ENCODE measurements at places on chromosomes 11 and 22. TPM values are rescaled to one million over a fixed set of nuclear protein-coding genes. Genes with fewer than 3 reads are reported as not detected.
A peak's percentile ranks its signal among the peaks of the same experiment; 100 is the strongest.

Gene HDHD5
- 7.4 TPM for total RNA-seq

Gene RBMXL2
- not detected for total RNA-seq

GRCh38 chr22:50553310-50553709 lies 7.6 kb downstream of the KLHDC7B start:
- no peaks in the 10 kb centered on the region for H3K36me3 ChIP-seq
- H3K4me1 ChIP-seq, result no peaks in the 10 kb centered on the region
- peaks cover 11% of the 10 kb centered on the region for H3K27me3 ChIP-seq
- DNase-seq, result no peak

Gene CLTCL1
- total RNA-seq, result 16.8 TPM

DNA sequence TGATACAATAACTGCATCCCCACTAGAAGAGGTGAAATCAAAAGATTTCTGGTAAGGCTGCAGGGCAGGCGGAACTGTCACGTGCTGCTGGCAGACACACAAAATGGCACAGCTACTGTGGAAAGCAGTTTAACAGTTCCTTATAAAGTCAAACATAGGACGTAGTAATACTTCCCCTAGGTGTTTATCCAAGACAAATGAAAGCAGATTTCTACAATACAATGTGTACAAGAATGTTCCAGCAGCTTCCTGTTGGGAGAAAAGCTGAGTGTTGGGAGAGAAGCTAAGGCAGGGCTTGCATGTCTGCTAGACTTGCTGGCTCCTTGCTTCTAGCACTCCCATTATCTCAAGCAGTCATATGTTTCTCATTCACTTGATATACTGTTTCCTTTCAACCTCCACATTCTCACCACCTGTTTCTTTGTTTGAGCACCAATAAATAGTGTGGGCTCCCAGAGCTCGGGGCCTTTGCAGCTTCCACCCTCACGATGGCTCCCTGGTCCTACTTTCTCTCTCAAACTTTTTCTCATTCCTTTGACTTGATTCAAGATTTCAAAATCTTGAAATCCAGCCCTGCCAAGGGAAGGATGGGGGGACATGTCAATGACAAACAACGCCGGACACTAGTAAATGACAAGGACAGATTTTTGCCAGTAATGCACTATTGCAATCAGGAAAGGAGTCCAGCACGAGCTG lies 21.2 kb upstream of the IL17RA start:
- H3K4me3 ChIP-seq, result no peak overlapping the region
- no peaks in the 10 kb centered on the region for H3K27me3 ChIP-seq
- H3K27ac ChIP-seq, result peak overlapping the region; percentile 61
- no peak for DNase-seq
- no peaks in the 10 kb centered on the region for H3K4me1 ChIP-seq
- no peaks in the 10 kb centered on the region for H3K36me3 ChIP-seq

GRCh38 chr11:116701876-116702275 lies 70.9 kb downstream of the BUD13 start:
- no peaks in the 10 kb centered on the region for H3K27me3 ChIP-seq
- H3K27ac ChIP-seq, result no peak overlapping the region
- no peaks in the 10 kb centered on the region for H3K4me1 ChIP-seq
- no peak overlapping the region for H3K4me3 ChIP-seq
- no peaks in the 10 kb centered on the region for H3K36me3 ChIP-seq
- DNase-seq, result no peak

DNA sequence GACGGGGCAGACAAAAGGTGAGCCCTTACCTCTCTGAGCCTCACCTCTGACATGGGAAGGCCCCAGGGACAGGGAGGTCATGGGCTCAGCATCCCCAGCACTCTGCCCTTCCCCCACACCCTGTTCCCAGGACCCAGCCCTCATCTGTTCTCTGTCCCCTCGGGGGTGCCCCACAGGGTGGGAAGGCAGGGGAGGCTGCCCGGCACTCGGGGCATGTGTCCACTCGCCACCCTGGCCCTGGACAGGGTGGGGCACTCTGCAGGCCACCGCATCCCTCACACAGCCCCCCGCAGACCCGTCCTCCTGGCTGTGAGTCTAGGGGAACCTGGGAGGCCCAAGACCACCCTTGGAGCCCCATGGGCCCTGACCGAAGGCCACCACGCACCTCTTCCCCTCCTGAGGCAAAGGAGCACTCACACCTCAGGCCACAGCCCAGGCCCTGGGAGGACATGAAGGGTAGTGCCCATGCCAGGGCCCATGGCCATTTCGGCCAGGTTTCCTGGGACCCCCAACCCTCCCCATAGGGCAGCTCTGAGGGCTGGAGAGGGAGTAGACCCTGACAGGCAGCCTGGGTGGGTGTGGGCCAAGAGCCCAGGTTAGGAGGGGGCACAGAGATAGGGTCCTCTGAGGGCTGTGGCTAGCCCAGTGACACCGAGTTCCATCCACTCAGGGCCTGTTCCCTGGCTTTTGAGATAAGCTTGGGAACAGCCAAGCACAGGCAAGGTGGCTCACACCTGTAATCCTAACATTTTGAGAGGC lies 193.1 kb downstream of the IGLL1 start:
- no peak overlapping the region for H3K4me3 ChIP-seq
- H3K4me1 ChIP-seq, result no peaks in the 10 kb centered on the region
- DNase-seq, result no peak
- H3K27me3 ChIP-seq, result no peaks in the 10 kb centered on the region
- no peak overlapping the region for H3K27ac ChIP-seq

- no peaks in the 10 kb centered on the region for H3K4me1 ChIP-seq
- H3K27ac ChIP-seq, result no peak overlapping the region
- no peaks in the 10 kb centered on the region for H3K27me3 ChIP-seq
Measured at GRCh38 chr11:133961890-133962289, 5.1 kb upstream of the IGSF9B start.

DNA sequence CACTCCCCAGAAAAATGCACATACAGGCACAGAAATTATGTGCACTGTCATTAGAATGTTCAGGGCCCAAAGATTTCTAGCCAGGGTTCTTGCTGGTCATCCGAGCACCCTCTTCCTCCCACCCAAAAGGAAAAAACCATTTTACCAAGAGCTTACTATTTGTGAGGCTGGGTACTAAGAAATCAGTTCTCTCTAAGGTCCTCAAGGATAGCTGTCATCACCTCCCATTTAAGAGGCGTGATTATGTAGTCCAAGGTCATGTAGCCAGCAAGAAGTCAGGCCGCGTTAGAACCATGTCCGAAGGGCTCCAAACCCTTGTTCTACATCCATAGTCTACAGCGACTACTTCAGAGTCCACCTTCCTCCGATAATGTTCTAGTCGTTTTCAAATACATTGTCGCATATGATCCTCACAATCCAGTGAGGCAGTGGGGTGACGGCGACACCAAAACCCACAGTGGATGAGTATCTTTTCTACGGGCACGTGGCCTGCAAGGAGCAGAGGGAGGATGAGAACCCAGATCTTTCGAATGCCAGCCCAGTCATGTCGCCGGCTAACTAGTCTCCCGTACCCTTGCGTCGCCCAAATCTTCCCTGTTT lies 634 bp downstream of the TIMM8B start:
- H3K27me3 ChIP-seq, result no peaks in the 10 kb centered on the region
- H3K27ac ChIP-seq, result peak overlapping the region; percentile 83
- no peaks in the 10 kb centered on the region for H3K36me3 ChIP-seq
- DNase-seq, result no peak
- H3K4me1 ChIP-seq, result no peaks in the 10 kb centered on the region

GRCh38 chr11:91231226-91231625 lies 993.4 kb upstream of the FAT3 start:
- no peak for DNase-seq
- no peaks in the 10 kb centered on the region for H3K4me1 ChIP-seq
- H3K27ac ChIP-seq, result no peak overlapping the region
- H3K4me3 ChIP-seq, result no peak overlapping the region
- H3K36me3 ChIP-seq, result no peaks in the 10 kb centered on the region

DNA sequence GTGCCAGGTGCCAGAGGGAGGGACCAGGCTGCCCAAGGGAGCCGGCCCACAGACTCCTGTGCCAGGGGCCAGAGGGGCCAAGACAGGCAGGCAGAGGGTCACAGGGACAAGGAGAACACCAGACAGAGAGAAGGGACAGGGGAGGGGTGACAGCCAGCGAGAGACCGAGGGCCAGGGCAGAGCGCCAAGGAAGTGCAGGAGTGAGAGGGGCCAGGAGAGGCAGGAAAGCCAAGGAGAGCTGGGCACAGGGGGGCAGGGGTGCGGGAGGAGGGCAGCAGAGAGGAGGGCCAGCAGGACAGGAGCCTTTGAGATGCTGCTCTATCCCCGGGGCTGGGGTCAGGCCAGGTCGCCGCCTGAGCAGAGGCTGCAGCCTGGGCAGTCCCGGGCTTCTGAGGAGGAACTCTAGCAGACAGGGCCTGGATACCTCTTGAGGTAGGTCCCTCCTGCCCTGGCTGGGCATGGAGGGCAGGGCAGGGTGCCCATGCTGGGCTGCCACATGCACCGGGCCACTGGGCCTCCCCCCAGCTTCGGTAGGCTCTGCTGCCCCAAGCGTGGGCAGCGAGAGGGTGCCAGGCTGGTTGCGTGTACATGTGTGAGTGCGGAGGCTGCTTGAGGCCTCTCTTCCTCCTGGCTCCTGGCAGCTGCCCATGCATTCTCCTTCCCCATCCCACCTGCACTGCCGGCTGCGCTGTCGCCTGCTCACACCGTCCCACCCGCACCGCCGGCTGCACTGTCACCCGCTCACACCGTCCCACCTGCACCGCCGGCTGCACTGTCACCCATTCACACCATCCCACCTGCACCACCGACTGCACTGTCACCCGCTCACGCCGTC lies 12.2 kb downstream of the LSP1 start:
- H3K4me1 ChIP-seq, result peaks cover 12% of the 10 kb centered on the region
- H3K4me3 ChIP-seq, result peak overlapping the region; percentile 26
- H3K36me3 ChIP-seq, result no peaks in the 10 kb centered on the region
- H3K27me3 ChIP-seq, result no peaks in the 10 kb centered on the region
- no peak for DNase-seq

Gene SLC25A17
- total RNA-seq, result 12.6 TPM

- no peak overlapping the region for H3K4me3 ChIP-seq
- H3K4me1 ChIP-seq, result no peaks in the 10 kb centered on the region
- no peaks in the 10 kb centered on the region for H3K27me3 ChIP-seq
- no peak overlapping the region for H3K27ac ChIP-seq
- H3K36me3 ChIP-seq, result no peaks in the 10 kb centered on the region
- DNase-seq, result no peak
Measured at GRCh38 chr11:77966338-77966737, 28.1 kb downstream of the INTS4 start.

Gene CRYAB
- 179 TPM for total RNA-seq

DNA sequence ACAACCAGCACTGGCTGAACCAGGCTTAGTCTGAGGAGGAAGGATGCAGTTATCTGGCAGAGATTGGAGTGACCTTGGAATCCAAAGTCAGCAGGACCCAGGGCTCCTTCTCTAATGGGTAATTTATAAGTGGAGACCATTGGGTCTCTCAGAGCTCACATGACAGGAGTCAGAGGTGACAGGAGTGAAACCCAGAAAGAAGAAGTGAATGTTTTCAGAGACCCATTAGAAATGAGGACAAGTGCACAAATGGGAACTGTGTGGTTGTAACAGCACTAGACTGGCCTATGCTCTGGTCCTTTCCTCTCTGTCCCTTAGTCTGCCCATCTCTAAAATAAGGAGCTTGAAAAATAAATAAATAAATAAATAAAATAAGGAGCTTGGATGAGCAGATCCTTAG lies 107.4 kb downstream of the SERGEF start:
- no peak overlapping the region for H3K27ac ChIP-seq
- no peaks in the 10 kb centered on the region for H3K27me3 ChIP-seq
- H3K36me3 ChIP-seq, result no peaks in the 10 kb centered on the region
- no peaks in the 10 kb centered on the region for H3K4me1 ChIP-seq
- H3K4me3 ChIP-seq, result no peak overlapping the region

GRCh38 chr11:35235936-35236666 lies 97.1 kb downstream of the CD44 start:
- H3K27me3 ChIP-seq, result no peaks in the 10 kb centered on the region
- no peak overlapping the region for H3K27ac ChIP-seq
- no peaks in the 10 kb centered on the region for H3K4me1 ChIP-seq
- H3K4me3 ChIP-seq, result no peak overlapping the region

- H3K27me3 ChIP-seq, result no peaks in the 10 kb centered on the region
- H3K27ac ChIP-seq, result no peak overlapping the region
- no peak overlapping the region for H3K4me3 ChIP-seq
- H3K4me1 ChIP-seq, result peaks cover 9% of the 10 kb centered on the region
Measured at GRCh38 chr11:35112846-35113105, 26.2 kb upstream of the CD44 start.

Gene HTR3B
- total RNA-seq, result not detected

DNA sequence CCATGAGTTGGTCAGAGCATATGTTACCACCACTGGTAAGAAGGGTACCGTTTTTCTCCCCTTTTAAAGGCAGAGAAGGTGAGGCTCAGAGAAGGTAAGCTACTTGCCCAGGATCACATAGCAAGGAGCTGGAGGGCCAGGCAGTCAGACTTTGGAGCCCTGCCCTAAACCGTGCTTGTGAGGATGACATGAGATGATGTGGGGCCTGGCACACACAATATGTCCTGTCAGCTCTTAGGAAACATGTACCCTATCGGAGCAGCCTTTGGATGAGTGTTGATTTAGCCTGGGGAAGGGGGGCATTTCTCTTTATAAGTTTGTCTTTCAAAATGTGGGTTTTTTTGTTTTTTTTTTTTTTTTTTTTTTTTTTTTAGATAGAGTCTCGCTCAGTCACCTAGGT lies 100.5 kb upstream of the CRYBB3 start:
- H3K27ac ChIP-seq, result no peak overlapping the region
- no peak overlapping the region for H3K4me3 ChIP-seq
- DNase-seq, result no peak

DNA sequence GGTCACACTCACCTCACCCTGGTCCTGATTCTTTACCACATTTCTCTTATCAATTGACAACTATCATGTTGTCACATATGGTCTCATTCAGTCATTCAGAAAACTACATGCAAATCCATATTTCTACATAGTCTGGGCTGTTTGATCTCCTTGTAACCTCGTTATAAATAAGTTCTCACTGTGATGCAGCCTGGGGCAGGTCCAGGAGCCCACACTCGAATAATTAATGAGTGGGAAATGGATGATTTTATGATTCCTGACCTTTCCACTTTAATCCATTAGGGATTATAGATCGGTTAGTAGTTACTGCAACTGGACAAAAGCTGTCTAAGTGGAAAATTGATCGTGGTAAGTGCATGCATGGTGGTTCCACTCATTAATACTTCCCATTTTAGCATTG lies 636.3 kb upstream of the TENM4 start:
- no peaks in the 10 kb centered on the region for H3K27me3 ChIP-seq
- no peak for DNase-seq
- H3K27ac ChIP-seq, result no peak overlapping the region
- no peak overlapping the region for H3K4me3 ChIP-seq

Gene SRPRA
- total RNA-seq, result 72.4 TPM

DNA sequence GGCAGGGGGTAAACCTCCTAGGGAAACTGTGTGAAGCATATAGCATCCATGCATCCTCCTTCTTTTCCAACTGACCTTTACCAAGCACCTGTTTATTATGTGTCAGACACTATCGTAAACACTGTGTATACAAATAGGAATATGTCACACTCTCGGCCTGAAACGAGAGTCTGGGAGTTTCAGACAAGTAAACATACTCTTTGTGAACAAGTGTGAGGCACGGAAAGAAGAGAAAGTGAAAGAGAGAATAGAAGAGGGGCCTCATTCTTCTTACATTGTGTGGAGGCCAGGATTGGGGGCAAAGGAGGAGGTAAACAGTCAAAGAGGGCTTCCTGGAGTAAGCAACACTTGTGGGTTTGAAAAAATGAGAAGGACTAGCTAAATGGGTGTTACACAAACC lies 16.4 kb downstream of the CSNK2A3 start:
- no peaks in the 10 kb centered on the region for H3K27me3 ChIP-seq
- DNase-seq, result no peak
- H3K4me3 ChIP-seq, result no peak overlapping the region
- H3K4me1 ChIP-seq, result no peaks in the 10 kb centered on the region
